ENCODE measurements at places on chromosomes 16 and 17.

DNA sequence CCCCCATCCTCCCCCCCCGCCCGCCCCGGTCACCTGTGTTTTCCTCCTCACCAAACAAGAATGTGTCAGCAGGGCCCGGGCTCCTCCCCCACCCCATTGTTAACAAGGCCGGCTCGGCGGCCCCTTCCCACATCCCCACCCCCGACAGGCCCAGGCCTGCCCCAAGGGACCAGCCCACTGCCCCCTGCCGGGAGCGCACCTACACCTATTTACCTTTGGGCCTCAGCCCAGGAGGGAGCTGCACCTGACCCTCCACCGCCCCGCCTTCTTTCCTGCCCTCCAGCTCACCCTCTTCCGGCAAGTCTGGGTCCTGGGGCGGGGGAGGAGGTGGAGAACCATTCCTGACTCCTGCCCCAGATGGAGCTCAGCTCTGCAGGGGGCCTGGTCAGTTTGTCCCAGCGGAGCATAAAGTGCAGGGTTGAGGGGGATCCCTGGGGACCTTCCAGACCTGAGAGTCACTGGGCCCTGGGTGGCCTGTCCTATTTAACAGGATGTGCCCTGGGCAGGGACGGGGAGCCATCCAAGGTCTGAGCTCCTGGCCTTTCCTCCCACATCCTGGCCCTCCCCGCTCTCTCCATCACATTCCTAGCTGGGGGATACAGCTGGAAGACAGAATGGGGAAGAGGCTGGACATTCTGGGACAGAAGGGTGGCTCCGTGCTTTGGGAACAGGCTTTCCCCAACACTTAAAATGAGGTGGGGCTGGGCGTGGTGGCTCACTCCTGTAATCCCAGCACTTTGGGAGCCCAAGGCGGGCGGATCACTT, 8.3 kb downstream of the FOXJ1 start:
- DNase-seq, result no peak

DNA sequence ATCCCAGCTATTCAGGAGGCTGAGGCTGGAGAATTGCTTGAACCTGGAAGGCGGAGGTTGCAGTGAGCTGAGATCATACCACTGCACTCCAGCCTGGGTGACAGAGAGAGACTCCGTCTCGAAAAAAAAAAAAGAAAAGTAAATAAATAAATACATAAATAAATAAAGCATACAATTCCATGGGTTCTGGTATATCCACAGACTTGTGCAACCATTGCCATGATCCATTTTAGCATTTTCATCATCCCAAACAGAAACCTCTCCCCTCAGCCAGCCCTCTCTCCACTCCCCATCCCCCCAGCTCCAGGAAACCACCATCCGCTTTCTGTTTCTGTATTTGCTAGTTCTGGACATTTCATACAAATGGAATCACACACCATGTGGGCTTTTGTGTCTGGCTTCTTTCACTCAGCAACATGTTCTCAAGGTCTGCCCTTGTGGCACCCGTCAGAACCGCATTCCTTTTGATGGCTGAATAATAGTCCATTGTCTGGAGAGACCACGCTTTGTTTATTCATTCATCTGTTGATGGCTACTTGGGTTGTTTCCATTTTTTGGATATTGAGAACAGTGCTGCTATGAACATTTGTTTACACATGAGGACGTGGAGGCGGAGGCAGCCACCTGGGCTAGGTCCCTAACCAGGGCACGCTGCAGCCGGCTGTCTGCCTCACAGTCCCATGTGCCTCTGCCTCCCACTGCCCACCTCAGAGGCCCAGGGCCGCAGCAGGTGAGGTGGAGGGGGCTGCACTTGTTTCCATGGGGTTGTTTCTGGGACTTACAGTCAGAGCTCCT, 76.2 kb downstream of the NT5M start:
- no peak for DNase-seq

- DNase-seq, result no peak
Observed at GRCh38 chr17:48954300-48954755, 9.7 kb upstream of the SNF8 start.

DNA sequence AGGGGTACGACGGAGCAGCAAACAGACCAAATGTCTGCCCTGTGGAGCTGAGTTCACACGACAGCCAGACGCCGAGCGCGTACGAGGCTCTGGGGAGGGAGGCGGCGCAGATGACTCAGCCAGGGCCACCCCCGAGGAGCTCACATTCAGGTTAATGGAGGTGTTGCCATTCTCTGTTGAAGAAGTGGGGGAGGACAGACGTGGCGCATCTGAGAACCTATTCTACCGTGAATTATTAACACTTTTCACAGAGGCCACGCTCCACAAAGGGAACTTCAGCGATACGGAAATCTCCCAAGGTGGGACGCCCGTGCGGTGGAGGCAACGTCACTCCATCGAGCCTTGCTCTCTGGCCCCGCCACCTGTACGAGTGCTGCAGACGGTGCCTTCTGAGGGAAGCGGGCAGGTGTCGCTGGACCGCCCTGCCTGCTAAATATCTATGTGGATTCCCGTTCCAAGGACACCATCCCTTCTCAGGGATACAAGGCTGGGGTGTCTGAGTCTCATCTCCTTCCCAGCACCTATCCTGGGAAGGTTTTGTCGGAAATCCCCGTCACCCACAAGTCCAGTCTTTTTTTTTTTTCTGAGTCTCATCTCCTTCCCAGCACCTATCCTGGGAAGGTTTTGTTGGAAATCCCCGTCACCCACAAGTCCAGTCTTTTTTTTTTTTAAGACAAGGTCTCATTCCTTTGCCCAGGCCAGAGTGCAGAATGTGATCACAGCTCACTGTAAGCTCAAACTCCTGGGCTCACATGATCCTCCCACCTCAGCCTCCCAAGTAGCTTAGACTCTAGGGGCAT, 19.0 kb downstream of the ABR start:
- no peak for DNase-seq

DNA sequence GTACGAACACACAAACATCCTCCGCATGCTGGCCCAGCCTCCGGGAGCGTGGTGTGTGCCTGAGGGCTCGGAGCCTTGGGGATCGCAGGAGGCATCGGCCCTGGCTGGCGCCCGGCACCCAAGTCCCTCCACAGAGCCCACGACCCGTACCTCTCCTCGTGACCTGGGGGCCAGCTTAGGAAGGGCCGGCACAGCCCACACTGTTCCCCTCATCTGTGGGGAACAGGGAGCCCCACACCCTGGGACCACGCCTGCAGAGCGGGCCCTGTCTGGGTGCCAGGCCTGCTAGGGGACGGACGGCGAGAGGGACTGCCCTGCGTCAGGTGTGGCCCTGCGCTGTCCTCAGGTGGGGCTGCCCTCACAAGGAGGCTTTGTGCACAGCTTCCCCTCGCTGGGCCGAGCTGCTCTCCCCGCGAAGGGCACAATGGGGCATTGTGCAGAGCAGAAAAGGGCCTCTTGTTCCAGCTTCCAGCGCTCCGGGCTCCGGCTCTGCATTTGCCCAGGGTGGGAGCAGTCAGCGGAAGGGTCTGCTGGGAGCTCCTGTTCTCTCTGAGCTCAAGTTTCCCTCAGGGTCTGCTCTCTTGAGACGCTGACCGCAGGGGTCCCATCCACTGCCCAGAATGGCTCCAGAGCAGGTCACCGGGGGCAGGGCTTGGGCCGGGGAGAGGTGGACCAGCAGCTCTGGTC, 1.7 kb upstream of the LMF1 start:
- no peak for DNase-seq

GRCh38 chr16:3101018-3101840, 2.1 kb upstream of the ZSCAN10 start:
- peak; percentile 65 for DNase-seq

GRCh38 chr16:89067677-89068443, 25.8 kb upstream of the ACSF3 start:
- no peak for DNase-seq

DNA sequence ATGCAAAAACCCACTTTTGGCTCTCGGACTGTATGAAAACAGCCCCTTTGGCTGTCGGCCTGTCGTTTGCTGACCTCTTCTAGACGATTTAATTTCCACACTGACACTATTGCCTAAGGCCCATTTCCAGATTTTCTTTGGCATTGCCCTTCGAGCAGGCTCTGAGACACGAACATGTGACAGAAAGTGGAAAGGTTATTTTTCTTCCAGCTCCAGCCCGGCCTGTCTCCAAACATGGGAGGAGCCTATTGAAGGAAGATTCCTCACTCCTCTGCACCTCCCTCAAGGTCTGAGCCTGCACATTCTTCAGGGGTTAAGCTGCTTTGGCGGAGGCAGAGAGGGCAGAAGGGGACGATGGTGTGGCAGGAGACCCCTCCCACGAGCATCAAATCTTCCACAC, 85.9 kb upstream of the FOXF1 start:
- DNase-seq, result no peak

DNA sequence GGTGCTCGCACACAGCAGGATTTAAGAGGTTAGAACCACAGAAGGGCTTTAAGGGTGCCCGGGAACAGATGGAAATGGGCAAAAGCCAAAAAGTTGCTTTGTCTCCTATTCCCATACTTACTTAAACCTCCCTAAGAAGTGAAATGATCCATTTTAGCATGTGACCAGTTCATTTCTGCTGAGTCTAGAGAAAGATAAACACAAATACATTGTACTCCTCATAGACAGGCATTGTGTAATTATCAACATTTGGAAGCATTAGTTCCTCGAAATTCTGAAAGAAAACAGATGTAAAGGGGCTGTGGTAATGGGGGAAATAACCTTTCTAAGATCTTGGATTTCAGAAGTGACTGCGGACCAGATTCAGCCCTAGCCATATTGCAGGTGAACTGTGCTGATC, 178.3 kb downstream of the CYB561 start:
- DNase-seq, result no peak

DNA sequence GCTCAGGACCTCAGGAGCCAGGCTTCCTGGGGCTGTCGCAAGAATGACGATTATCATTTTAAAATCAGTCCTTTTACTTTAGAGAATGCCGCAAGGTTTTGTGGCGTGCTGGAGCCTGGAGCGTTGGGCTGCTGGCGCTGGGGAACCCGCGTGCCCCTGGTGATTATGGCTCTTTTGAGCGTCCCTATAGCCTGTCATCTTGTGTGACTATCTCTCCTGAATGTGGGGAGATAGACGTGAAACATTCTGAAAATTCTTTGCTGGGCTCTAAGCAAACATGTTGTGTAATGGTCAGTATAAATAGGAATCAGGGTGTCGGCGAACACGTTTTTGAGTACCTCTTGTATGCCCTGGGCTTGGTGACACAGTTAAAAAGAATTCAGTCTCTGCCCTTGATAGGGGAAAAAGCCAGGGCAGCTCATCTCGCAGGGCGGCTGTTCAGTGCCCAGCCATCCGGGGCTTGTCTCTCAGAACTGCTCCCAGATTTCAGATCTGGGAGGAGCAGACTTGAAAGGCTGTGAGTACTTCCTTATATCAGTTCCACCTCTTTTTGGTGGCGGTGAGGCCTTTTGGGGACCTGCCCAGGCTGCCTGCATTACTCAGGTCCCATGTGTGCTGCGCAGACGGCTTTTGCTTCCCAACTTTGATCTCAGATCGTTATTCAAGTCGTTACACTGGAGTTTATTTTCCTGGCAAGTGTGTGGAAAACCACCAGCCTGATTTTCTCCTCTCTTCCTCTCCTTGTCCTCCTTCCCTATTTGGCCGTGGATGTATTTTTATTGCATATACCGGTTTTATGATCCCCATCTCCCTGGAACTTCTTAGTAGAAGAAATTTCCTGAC, 973 bp downstream of the SLC7A6 start:
- peak; percentile 67 for DNase-seq

- DNase-seq, result no peak
Observed at GRCh38 chr16:31276600-31276999, 16.8 kb downstream of the ITGAM start.

DNA sequence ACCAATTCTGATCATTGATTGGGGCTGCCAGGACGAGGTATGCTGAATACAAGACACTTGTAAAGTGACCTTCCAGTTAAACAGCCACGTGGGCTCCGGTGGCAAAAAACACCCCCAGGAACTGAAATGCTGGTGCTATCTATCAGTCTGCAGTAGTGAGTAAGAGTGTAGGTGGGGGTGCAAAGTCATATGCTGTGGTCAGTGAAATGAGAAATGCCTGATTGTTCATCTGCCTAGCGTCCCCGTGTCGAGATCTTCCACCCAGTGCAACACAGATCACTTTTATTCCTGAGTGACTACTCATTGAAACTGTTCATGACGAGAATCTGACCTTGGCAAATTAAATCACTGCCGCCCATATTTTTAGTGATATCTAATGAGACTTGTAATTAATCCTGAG, 806.5 kb upstream of the GOT2 start:
- DNase-seq, result no peak

DNA sequence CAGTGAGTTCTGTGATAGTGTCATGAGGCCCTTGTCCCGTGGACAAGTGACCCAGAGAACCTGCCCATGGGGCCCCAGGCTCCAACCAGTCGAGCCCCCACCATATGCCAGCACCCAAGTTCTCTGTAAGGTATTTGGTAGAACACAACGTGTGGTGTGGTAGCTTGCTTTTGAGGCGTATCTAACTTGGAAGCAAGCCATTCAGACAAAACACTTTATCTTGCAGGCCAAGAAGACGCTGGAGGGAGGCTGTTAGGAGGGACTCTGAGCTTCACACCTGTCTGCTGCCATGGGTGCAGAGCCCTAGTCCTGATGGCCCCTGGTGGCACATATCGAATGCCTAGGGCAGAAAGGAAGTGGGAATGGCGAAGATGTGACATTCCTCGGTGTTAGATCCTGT, 1.6 kb downstream of the NDUFAF8 start:
- no peak for DNase-seq

DNA sequence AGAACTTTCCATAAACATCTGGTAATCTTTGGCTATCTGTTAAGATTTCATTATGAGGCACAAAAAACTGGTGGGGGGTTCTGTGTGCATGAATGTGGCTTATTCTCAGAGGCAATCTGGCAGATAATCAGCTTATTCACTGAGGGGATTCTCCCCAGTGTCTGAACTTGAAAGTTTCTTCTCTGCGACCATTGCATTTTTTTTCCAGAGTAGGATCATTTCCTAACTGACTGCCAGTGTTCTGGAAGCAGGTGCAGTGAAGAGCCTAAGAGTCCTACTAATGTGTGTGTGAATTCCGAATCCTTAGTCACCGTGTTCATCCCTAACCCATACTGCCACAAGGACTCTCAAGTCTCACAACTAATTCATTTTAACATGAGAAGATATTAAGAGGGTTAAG, 64.9 kb upstream of the LRRC37A3 start:
- DNase-seq, result no peak

DNA sequence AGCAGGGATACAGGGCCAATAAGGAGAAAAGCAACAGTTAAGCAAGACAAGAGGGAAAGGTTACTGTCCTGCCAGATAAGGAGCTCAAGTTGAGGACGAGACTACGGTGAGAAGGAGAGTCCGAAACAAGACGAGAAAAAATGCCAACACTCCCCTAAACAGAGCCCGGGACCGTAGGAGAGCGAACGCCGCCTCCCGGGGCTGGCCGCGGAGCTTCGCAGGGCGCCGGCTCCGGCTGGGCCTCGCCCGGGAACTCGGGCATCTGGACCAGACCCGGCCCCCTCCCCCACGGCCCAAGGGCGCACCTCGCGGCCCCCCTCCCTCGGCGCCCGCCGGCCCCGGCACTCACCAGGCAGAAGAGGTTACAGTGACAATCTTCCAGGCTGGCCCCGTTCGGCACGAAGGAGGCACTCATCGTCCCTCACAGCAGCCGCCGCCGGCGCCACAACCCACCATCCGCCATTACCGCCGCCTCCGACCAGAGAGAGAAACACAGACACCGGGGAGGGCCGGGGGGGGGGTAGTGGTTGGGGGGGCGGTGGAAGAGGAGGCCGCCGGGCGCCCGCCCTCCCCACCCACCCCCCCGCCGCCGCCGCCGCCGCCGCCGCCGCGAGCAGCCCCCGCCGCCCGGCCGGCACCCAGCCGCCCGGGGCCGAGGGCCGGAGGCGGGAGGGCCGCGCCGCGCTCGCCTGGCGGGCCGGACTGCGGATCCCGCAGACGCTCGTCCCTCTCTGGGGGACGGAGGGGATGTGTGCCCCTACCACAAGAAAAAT, at the start of gene MED13:
MED13 (minus strand) TSS at position 488 of the 773 bp plus-strand sequence; CDS start at position 415, 73 bp downstream.
- peak; percentile 66 for DNase-seq
